ENCODE measurements at places on chromosomes 11 and 22.

- DNase-seq, result no peak
Observed at GRCh38 chr11:19332476-19332875, 91.7 kb upstream of the E2F8 start.

- no peak for DNase-seq
Observed at GRCh38 chr11:93051186-93051585, 81.7 kb downstream of the MTNR1B start.

GRCh38 chr11:59403546-59403945 lies 22.7 kb downstream of the OR5A2 start:
- DNase-seq, result no peak

- DNase-seq, result no peak
Observed at GRCh38 chr11:2777871-2778629, 78.3 kb upstream of the KCNQ1OT1 start.

GRCh38 chr11:35623621-35624168 lies 5.4 kb downstream of the FJX1 start:
- DNase-seq, result peak; percentile 81

DNA sequence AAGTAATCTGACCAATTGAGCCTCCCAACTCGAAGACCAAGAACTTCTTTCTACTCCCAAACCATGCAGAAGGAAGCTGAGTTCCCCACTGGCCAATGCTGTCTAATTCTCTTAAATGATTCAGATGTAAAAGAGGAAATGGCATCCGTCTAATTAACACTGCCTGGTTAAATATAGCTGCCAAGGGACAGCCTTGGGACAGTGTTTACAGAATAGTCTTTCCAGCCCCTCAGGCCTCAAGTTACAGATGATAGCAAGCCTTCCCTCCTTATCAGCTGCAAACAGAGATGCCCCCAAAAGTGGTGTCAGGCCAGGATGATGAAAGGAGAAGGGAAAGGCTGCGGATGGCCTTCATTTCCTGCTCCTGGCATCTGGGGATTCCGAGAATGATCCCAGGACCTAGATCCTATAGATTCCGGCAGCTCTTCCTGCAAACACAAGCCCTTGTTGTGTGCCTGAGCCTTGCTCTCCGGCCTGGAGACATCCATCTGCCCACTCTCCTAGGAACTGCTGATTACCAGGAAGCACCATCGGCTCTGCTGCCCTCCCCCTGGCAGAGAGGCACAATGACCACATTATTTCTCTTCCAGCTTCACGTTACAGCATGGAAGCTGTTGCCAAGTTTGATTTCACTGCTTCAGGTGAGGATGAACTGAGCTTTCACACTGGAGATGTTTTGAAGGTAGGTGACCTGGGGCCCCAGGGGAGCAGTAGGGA lies 13.5 kb upstream of the TMA7B start:
- DNase-seq, result no peak

GRCh38 chr11:85918910-85919794 lies 64.0 kb downstream of the CCDC83 start:
- DNase-seq, result no peak

DNA sequence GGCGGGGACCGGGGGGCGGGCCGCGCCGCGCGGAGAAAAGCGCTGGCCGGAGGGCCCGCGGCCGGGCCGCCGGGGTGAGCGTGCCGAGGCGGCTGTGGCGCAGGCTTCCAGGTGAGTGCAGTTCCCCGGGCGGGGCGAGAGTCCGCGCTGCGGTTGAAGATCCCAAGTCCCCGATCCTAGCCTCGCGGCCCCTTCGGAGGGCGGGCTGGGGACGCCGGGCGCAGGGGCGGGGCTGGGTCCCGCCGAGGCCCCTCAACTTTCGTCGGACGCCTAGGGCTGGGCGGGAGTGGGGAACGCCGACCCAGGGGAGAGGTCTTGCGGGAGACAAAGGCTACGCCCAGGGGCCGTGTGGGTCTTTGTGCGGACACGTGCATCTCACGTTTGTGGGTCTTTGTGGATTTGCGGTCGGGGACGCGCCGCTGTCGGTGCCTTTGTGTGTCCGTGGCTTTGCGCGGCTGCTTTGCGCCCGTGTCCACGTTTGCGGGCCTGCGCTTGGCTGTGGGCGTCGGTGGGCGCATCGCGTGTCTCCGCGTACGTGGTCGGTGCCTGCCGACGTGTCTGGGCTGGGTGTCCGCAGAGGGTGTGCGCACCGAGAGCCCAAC lies at the start of gene TSKU:
Gene TSKU (plus strand): TSS at position 63 of the 602 bp plus-strand sequence. CDS start 12,261 bp downstream, outside the sequence.
- DNase-seq, result no peak

DNA sequence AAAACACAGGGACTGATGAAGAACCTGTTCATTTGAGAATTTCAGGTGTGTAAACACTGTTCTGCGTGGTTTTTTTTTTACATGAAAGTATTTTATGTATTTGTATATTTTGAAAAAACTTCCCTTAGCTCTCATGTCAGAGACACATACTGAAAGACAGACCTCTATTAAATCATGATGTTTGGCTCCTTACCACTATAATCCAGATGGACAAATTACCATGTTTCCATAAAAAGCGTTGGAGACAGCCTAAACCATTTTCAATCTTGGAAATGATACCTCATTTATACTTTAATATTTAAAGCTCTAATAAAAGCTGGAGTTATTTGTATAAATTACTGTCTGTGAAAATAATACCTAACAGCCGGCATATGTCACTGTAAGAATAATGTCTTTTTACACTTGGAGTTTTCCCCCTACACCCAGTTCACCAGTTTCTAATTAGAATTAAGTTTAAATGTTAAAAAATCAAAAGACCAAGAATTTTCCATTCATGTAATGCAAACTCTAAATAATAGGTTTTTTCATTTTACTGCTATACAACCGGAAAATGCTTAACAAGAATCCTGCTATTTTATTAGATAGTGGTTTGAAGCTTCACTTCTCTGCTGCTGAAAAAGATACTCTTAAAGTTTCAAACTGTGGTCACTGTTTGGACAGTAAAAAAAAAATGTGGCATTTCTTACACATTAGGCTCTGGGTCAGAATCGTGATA lies 30.8 kb downstream of the APLP2 start:
- DNase-seq, result no peak

GRCh38 chr11:120516461-120517389 lies 5.2 kb downstream of the GRIK4 start:
- no peak for DNase-seq

- peak; percentile 59 for DNase-seq
Observed at GRCh38 chr11:7571640-7572000, 57.8 kb downstream of the PPFIBP2 start.

GRCh38 chr11:77244277-77245027 lies 57.0 kb downstream of the GDPD4 start:
- DNase-seq, result peak; percentile 53

DNA sequence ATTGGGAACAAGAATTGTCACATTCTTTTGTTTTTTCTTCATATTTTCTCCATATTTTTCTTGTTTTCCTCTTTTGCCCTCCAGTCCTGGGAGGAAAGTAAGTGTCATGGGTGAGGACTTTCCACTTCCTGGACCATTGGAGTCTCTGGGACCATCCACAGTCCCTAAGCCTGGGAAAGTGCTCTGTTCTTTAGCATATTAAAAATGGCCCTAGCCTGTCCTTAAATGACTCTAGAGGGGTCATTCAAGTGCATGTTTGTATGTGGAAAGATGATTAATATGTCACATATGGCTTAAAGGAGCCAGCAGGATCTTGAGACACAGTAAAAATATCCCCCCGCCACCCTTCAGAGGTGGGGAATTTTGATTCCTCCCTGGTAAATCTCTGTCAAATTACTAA lies 20.1 kb upstream of the SCGB1D1 start:
- no peak for DNase-seq

DNA sequence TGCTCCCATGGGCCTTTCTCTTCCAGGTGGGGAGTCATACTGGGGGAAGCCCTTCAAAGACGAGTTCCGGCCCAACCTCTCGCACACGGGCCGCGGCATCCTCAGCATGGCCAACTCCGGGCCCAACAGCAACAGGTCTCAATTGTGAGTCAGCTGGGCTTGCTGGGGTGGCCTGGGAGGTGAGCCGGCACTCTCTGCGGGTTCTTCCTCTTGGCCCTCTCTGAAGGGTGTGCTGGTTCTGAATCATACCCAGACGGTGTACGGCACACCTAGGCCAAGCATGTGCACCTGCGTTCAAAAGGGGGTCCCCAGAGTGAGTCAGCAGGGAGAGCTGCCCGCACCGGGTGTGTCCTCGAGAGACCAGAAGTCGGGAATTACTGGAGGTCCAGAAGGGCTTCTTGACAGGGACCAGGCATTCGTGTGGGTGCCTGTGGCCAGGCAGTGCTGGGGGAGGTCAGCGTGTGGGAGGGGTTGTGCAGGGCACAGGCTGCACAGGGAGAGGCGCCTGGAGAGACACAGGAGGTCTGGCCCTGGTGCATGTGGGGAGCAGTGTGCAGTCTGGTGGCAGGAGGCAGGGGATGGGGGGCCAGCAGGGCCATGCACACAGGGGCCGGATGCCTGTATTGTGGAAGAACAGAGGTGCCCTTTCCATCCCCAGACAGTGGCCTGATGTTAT lies 23.0 kb downstream of the PPIL2 start:
- no peak for DNase-seq

GRCh38 chr11:93100211-93100610 lies 97.6 kb downstream of the SLC36A4 start:
- DNase-seq, result peak; percentile 38

DNA sequence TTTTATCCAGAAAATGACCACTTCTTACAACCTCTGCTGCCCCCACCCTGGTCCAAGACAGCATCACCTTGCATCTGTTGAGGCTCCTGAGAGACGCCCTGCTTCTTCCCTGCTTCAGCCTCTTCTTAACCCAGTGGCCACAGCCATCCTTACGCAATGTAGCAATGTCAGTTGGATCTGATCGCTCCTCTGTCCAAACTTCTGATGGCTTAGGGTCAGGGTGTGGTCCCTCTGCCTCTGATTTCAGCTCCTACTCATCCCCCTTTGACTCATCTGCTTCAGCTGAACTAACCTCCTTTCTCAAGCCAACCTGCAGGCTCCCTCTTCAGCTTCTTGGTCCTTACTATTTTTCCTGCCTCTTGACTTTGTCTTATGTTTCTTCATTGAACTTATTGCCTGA lies 280.8 kb downstream of the KIRREL3 start:
- DNase-seq, result no peak

- DNase-seq, result no peak
Observed at GRCh38 chr22:31790240-31790639, 36.4 kb downstream of the DEPDC5 start.

DNA sequence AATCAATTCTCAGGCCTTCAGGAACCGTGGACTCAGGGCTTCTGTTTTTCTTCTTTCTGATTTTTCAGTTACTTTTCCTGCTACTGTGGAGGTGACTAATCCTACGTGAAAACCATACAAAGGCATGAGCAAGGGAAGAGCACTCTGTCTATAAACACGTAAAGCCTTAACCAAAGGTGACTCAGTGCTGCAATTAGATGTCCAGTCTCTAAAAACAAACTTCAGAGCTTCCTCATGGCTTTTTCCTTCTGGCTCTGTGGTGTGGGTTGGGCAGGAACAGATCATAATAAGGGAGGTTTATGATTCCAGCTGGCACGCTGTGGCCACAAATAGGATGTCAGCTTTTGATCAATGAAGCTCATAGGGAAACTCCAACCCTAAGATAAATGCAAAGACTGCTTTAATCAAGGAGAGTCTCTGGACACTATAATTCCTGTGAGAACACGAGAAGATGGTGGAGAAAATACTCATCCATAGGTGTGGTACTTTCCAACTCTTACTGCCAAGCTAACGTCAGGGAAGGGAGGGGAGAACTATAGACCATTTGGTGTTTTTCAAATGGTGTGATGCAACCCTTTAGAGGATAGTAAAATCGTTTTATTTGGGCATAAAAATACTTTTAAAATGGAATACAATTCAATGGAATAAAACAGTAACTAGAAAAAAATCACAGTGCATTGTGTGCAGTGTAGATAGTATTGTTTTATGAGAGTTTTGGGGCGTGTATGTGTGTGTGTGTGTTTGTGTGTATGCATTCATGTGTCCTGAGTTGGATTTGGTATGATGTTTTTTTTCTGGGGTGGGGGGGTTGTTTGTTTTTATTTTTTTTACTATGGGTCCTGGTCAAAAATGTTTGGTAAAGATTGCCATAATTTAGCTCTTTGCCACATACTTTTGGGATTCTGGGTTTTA lies at the start of gene NXPE2:
Gene NXPE2 (plus strand): TSS at position 403 of the 912 bp plus-strand sequence. CDS start 49 bp downstream, at position 452.
- DNase-seq, result peak; percentile 72

GRCh38 chr22:47802421-47802820 lies 1040.0 kb downstream of the TBC1D22A start:
- DNase-seq, result no peak

GRCh38 chr11:83571302-83571701 lies 285.1 kb upstream of the CCDC90B start:
- peak; percentile 51 for DNase-seq

DNA sequence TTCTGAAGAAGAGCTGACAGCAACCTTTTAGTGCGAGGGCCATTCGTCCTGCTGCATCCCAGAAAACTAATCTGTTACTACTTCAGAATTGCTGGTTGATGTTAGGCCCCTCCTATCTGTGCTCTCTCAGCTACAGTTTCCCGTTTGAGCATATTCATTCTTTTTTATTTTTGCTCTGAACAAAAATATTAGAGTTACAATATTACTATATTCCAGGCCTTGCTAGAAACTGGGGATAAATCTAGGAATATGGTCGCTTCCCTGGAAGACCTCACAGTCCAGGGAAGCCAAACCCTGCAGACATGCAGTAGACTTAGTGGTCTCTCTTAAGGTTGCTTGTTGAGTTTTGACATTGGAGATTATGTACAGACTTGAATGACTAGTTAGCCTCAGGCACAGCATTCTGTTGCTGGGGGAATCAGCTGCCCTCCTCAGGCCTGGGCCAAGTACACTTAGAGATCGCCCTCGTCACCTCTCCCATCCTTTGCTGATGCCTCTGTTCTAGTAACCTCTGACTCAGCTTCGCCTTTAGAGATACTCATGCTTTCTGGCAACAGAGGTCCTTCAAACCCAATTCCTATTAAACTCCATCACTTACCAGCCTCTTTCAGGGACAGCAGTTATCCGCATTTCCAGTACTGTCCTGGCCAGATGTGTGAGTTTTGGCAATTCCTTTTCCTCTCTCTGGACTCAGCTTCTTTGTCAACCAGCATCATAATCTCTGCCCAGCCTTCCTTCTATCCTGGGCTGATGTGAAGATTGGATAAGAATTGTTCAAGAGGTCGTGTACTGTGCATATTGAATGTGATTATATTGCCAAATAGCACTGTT lies 698 bp upstream of the ANAPC15 start:
- no peak for DNase-seq

GRCh38 chr11:27456795-27457329 lies 15.7 kb downstream of the LGR4 start:
- no peak for DNase-seq

GRCh38 chr11:95374105-95374504 lies 143.1 kb upstream of the SESN3 start:
- no peak for DNase-seq

Measured in renal cortical epithelial cell (primary cell).